ENCODE measurements at places on chromosomes 7 and 10.
A peak's percentile ranks its signal among the peaks of the same experiment; 100 is the strongest.

GRCh38 chr7:70092314-70093204 lies 494.3 kb downstream of the AUTS2 start:
- no peak for DNase-seq

DNA sequence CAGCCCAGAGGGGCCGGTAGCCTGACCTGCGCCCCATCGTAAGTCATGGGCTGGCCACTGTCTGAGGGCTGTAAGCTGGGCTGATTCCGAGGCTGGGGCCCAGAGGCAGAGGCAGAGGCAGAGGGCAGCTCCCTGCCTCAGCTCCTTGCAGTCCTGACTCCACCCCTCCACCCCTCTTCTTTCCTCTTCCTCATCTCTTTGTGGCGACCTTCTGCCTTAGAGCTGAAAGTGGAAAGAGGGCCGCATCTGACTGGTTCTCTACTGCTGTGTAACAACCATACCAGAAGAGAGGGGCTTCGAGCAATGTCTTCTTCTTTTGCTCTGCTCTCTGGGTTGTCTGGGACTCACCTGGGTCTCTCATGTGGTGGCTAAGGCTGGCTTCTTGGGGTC lies 179.1 kb downstream of the RPS24 start:
- no peak for DNase-seq

DNA sequence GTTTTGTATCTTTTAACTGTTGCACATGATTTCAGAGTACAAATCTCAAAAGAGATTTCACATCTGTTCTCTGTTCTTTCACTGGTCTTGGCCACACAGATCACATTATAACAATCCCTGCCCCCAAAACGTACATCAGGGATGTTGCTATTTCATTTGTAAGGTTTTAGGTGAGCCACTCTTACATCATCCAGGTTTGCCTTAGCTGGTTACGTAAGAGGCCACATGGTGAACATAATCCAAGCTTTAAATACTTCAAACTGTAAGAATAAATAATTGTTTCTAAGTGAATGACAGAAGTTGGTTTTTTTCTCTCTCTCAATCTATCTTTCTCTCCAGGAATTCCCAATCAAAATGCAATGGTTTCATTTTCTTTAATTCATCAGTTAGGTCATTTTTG lies 245.9 kb upstream of the HGF start:
- no peak for DNase-seq

DNA sequence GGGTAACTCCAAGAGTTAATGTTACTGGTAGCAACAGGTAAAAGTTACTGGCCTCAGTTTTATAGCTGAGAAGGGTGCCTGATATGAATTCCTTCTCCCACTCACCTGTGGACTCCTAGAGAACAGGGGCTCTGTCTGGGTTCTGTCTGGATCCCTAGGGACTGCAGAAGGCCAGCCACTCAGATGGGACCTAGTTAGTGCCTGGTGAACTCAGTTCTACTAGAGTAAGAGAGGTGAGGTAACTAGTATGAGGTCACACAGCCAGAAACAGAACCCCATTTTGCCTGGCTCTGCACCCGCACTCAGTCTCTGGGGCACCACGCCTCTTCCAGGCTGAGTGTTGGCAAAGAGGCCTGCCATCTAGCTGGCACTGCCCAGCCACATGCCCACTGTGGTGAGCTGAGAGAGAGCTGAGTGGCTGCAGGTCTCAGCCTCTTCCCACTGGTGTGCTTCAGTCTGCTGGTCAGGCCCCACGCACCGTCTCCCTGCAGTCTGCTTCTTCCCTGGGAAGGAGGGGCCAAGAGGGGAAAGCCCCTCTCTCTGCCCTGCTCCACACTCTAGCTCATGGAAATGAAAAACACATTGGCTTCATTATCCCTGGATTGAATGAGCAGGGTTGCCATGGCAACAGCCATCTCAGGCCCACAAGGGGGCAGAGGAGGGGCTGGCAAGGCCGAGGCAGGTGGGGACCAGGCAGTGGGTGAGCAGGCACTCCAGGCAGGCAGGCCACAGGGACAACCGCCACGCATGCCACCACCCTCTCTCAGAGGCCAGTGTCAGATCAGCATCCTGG lies 110.6 kb downstream of the ZMIZ1 start:
- no peak for DNase-seq

DNA sequence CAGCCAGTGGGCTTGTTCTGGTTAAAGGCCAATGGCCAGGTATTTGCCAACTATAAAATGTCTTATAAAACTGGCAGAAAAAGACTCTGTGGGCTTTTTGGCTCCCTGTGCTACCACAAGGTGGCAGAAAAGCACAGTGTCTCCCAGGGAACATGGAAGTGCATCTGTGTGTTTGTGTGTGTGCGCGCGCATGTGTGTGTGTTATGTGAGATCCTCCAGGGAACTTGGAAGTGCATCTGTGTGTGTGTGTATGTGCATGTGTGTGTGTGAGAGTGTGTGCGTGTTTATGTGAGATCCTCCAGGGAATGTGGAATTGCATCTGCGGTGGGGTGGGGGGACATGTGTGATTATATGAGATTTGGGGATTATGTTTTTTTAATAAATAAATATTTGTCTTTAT lies 30.2 kb upstream of the ABI1 start:
- DNase-seq, result peak; percentile 2

- no peak for DNase-seq
These were observed at the start of gene TMEM236 for GRCh38 chr10:17751781-17752445. Gene TMEM236, plus strand, starts transcription at chr10:17752201. Its CDS starts 95 bp downstream, at chr10:17752296.

DNA sequence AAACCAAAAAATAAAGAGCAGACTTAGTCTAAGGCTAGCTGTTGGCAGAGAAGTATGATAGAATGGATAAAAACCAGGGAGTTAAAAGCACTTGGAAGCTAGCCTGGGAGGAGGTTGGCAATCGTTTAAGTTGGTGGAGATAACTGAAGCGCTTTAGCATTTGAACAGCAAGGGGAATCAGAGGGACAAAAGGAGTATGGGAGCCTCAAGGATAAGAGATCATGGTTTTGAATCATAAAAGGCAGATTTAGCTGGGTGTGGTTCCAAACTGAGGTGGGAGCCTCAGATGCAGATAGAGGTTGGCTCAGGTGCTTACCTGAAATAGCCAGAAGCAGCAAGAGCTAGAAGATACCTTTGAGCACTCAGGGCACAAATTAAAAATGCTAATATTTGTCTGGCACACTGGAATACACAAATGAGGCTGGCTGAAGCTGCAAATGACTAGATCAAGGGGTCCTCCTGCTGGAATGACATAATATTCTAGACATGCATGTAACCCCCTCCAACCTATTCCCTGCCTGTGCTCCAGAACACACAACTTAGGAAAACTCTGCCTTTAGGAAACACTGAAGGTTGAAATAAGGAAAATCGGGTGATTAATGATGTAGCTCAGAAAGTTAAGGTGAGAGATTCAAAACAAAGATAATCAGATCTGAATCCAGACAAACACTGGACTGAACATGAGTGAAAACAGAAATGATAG lies 372.3 kb upstream of the LRRN3 start:
- DNase-seq, result no peak

DNA sequence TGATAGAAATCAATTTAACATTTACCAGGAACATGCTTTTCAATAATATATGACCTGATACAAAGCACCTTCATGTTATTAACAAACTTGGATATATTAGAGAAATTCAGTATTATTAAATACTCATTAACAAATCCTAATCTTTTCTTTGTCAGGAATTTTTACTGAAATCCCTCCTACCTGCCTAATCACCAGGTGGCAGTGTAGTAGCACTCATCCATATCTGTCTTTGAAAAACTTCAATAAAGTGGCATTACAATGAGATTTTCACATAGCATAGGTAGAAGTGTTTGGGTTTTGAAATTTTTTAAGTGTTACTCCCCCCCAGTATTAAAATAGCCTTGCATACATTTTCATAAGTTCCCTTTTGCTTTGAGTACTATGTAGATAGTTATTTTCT lies 1246.6 kb upstream of the LRRN3 start:
- no peak for DNase-seq

- DNase-seq, result no peak
These were observed 3.6 kb downstream of the PAX2 start for GRCh38 chr10:100749059-100749308.

DNA sequence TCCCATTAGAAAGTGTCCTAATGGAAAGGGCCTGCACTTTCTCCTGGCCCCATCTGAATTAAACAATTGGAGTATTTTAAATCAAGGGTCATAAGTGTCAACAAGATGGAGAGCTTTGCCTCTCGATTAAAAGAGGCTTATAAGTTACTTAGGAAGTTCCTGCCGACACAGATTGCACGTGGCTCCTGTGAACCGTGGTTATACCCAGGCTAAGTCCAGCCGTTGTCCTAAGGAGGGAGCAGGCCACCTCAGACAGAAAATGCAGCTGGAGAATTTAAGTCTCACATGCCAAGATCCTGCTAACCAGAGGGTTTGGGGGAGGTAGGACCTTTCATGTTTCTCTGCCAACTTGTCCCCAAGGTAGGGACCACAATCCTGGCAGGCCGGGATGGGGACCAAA lies 626.5 kb upstream of the GALNT17 start:
- no peak for DNase-seq

DNA sequence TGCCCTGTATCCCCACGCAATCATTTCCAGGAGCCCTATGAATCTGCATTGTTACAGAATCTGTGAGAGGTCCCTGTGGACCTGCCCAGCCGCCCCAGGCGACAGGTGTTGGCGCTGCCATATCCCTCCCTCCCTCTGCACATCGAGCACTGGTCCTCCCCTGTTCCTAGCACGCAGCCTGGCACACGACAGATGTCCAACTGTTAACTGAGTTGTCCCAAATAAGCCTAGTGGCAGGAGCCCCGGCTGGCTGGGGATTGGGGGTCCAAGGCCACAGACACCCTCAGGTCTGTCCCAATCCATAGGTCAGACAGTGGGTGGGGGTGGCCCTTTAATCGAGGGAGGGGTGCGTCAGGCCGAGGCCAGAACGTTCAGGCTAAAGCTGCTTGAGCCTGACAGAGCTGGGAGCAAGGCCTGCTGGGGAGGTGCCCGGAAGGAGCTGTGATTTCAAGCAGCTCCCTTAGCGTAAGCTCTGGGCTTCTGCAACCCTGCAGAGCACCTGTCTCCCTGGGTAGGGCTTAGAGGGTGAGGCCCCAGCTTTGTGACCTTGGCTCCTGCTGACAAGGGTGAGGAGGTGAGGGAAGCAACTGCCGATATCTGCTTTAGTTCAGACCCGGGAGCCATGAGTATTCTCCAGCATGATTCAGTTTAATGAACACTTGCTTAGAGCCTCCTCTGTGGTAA lies 40.1 kb downstream of the ADRA2A start:
- no peak for DNase-seq

DNA sequence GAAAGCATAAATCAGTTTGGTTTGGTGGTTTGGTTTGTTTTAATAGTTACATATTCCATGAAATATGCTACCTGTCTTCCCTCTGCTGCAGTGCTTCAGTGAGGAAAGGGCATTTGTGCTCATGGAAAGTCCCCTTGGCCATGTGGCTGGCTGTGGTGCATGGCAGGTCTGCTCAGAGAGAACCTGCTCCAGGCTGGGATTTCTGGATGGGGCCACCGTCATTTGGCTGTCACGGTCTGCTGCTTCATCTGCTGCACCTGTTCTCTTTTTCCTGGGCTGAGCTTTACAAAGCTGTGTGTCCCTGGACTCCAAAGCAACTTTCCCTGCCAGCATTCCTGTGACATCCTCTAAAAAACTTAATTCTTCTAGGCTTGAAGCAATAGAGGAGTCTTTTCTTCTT lies 8.9 kb downstream of the CDK14 start:
- DNase-seq, result no peak

- no peak for DNase-seq
These were observed 62.8 kb downstream of the ZRANB1 start for GRCh38 chr10:125004571-125005311.

DNA sequence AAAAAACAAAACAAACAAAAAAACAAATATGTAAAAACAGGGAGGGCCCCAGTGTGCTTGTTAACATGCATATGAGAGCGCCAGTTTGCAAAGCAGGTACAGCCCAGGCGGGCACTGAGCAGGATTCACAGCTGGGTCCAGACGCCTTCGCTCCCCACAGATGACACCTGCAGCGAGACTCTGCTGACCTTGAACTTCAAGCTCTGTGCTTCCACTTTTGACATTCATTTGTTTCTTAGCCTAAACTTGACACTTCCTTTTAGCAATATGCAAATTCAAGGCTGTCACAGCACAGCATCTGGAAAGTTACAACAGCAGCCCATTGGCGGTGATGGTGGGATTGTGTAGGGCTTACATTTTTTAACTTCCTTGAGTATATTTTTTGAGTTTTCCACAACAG lies 88.8 kb upstream of the TNS3 start:
- DNase-seq, result no peak

GRCh38 chr7:36021367-36021766 lies 131.7 kb upstream of the EEPD1 start:
- no peak for DNase-seq

DNA sequence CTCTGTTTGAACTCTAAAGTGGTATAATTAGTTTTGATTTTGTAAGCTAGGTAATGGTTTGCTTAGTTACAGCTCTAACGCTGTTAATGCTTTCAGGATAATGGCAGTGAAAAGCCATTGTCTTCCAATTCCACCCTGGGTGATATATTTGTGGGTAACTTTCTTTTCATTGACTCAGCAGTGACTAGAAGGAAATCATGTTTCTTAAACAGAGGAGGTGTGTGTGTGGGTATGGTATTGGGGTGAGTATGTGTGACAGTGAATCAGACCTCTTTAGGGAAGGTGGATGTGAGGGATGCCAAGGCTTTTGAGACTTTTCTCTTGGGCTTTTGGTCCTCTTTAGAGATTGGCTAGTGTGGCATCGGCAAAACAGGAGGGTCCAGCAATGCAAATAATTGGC lies 13.6 kb downstream of the ENTPD7 start:
- DNase-seq, result no peak

DNA sequence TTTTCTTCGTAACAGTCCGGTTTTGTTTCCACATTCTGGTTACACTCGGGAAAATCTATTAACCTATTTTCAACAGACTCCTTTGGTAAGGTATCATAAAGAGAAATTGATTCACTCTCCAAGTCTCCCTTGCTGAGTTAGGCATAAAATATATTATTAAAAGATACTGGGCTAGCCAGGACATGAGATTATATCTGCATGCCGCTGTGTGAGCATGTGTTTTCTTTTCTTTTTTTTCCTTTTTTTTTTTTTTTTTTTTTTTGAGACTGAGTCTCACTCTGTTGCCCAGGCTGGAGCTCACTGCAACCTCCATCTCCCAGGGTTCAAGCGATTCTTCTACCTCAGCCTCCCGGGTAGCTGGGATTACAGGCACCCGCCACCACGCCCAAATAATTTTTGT lies 23.0 kb upstream of the SFMBT2 start:
- no peak for DNase-seq

All from hypothalamus (tissue), 51 donors.